Activated CD8-positive, alpha-beta memory T cell treated with anti-CD3 and anti-CD28 coated beads for 24 hours (primary cell): ENCODE measurements at places on chromosomes 1 and 21.

GRCh38 chr1:204416589-204417073, 5.0 kb upstream of the PPP1R15B start:
- no peak for DNase-seq

GRCh38 chr1:164363980-164364379, 195.0 kb upstream of the PBX1 start:
- DNase-seq, result no peak

DNA sequence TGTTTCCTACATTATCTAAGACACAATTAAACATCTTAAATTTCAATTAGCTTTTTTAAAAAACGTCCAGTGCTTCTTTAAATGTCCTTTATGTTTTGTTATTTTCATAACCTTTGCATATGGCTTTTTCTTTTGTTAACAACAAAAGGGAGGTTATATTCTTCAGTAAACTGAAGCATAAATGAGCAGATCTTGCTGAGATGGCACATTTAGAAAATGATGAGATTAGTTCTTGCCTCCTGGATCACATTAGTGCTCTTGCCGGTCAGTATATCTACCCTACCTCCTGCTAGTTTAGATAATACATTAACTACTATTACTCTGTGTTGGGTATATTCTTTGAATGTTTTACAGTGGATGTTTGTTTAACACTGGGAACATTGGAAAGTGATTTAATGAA, 126.1 kb downstream of the DISP1 start:
- no peak for DNase-seq

DNA sequence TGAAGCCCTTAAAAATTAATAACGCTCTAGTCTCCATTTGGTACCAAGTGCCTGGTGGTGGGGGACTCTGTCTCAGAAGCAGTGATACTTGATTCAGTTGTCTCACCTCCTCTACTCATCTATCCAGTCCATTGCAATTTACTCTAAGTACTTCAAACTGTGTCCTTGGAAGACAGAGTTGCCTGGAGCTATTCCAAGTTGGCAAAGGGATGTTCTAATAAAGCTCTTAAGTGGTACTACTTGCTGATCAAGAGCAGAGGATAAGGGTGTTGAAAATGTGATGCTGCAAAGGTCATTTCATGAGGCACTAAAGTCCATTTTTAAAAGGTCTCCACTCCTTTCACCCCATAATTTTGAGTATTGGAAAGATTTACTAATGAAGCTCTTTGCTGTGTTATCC, 142.2 kb downstream of the NFIA start:
- DNase-seq, result no peak

DNA sequence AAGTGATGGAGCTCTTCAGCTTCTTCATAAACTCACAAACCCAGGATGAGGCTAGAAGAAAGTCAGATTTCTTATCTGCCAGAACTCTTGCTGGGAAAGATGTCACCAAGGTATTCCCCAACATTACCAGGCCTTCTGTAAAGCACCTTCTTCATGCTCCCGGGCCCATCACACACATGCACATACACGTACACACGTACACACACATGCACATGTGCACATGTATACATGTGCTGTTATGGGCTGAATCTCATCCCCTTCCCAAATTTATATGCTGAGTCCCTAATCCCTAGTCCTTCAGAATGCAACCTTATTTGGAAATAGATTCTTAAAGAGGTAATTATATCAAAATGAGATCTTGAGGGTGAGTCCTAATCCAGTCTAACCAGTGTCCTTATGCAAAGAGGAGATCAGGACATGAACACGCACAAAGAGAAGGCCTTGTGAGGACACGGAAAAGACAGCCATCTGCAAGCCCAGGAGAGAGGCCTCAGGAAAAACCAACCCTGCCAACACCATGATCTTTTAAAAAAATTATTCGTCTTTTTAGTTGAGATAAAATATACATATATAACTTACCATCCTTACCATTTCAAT, 76.4 kb upstream of the LYST start:
- no peak for DNase-seq

DNA sequence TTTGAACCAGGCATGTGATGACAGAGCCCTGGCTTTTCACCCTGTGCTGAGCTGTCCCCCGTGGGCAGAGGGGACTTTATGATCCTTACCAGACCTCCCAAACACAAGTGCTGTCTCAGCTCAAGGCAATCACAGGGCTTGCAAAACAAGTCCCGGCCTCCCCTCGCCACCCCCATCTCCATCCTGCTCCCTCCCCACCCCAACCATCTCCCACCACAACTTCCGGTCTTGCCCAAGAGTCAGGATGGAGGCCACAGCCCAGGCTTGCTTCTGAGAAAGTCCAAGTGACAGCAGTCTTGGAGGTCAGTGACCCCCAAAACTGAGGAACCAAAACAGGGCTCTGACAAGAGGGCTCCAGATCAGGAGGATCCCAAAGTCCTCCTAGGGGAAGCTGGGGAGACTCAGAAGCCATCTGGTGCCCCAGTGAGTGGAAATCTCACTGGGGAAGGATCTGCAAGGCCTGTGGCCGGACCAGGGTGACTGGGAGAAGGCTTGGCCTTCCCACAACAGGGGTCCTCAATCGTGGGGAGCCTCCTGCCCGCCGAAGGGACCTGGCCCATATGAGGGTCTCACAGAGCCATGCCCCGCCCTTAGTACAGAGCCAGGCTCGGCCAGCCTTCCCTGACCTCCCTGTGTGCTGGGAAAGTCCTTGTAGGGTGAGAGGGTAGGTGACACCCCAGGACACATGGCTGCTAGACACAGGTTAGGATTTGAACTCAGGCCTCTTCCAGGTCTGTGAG, 4.5 kb upstream of the SDC3 start:
- DNase-seq, result no peak

GRCh38 chr1:205344066-205344928, 12.4 kb downstream of the KLHDC8A start:
- DNase-seq, result peak; percentile 72

DNA sequence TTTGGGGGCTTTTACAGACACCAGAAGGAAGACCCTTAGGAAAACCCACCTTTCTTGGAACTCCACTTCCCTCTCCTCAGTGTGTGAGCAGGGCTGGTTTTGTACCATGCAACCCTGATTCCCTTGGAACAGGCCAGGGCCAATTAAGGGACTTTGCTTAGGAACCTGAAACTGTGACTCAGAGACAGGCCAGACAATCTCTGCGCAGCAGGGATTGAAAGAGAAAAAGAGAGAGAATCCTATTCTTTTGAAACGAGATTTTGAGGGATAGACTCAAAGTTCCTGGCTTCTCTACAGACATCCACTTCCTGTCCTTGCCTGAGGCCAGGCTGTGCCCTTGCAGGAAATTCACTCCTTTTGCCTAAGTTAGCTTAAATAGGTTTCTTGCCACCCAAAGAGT, 23.1 kb upstream of the C1orf198 start:
- no peak for DNase-seq

DNA sequence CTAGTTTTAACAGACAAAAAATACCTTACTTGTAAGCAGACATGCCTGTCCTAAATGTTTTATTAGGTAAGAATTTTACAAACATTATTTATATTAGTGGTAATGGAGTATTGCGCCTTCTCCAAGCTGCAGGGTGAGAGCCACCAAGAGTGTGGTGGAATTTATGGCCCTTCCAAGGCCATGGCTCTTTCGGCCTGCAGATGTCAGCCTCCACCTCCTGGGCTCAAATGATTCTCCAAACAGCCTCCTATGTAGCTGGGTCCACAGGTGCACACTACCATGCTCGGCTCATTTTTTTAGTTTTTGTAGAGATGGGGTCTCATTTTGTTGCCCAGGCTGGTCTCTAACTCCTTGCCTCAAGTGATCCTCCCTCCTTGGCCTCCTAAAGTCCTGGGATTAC, 56.3 kb downstream of the ITGB3BP start:
- no peak for DNase-seq

DNA sequence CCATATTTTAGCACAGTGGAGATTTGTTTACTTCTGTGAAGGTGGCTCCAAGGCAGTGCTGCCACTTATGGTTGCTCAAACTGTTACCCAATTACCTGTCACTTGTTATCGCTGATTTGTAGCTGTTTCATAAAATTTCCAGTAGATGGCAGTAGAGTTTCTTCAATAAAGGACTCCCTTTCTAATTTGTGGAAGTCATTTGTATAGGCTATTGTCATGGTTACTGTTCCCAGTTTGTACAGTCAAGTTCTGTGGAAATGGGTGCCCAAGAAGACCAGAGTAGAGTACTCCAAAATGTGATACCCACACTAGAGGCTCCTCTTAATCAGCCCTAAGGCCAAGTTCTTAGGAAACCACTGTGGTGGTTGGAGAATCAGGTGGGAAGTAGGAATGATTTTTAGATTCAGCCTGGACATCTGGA, 186.1 kb downstream of the CLEC20A start:
- DNase-seq, result no peak

DNA sequence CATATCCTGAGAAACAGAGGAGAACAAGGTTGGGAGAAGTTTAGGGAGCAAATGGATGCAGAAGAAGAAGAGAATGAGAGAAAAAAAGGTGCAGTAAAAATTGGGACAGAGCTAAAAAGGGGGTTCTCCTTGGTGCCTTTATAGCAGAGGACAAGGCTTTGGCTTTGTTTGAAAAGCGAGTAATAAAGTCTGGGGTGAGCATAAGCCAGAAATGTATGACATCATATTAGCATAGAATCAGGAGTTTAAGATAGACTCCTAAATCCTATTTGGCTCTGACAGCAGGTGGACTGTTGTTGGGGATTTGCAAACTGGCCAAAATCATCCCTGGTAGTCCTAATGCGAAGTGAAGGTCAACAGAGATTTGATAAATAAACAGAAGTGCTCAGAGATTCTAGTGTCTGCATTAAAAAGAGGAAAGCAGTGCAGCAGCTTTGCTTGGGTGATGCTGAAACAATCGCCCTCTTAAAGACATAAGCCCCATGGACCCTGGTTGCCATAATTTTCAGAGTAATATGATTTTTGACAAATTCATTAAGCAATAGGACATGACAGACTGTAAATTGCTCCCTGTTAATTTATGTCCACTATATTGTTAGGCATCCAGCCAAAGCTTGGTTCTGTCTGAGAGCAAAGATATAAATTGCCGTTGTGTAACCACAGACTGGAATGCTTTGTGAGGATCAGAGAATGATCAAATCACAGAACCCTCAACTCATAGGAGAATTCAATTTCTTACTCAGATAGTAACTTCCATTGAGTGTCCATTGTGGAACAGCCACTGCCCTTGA, 385.0 kb upstream of the NFIA start:
- no peak for DNase-seq

- DNase-seq, result peak; percentile 74
Measured at GRCh38 chr1:89608319-89608983, 24.5 kb upstream of the LRRC8C start.

DNA sequence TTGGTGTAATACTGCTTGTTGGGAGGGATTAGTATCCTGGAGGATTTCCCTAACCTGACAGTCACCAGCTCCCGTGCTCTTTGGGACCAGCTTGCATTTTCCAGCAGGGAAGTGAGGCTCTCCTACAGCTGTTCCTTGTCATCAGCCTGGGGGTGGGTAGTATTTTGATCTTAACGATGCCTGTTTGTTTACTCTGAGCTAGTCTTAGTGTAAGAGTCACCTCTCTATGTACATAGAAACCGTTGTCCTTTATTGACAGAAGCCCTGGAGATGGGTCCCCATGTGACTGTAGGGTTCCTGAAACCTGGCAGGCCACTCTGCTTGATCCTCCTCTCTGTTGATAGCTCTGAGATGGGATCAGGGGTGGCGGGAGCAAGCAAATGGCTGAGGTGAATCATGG, 58.0 kb downstream of the ACP6 start:
- DNase-seq, result no peak

DNA sequence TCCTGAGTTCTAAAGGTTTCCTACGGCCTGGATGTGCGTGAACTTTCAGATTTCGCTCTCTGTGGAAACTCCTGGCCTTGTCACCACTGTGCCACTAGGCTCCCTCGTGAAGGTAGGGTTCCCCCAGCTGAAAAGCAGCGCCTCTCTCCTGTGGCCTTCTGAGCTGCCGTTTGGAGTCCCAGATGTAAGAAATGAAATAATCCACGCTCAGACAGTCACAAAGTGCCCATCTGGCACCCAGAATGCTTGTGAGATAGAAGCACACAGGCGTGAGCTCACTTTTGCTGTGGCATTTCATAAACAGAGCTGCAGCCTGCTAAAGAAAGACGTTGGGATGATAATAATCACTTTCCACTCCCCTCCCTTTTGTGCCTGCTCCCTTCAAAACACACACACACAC, 65.8 kb downstream of the LMO4 start:
- no peak for DNase-seq

- no peak for DNase-seq
Measured at GRCh38 chr1:6801966-6802365, 16.7 kb downstream of the CAMTA1 start.

GRCh38 chr21:36174780-36175179, 18.2 kb downstream of the DOP1B start:
- DNase-seq, result no peak

- no peak for DNase-seq
Measured at GRCh38 chr1:1920057-1920607, 1.1 kb upstream of the TMEM52 start.

DNA sequence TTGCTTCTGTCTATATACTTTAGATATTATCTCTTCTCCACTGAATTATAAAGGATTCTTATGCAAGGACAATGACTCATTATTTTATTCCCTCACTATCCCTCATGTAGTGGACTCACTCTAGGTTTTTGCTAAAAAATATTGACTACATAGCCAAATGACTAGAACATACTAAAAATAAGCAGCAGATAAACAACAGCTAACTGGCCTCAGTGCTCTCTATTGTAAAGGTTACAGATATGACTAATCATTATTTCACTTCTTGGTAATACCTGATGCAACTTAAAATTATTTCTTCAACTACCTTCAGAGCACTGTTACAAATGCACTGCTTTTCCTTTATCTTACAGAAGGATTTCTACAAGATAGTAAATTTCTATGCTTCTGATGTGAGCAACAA, 147.6 kb upstream of the DEPDC1 start:
- DNase-seq, result no peak

DNA sequence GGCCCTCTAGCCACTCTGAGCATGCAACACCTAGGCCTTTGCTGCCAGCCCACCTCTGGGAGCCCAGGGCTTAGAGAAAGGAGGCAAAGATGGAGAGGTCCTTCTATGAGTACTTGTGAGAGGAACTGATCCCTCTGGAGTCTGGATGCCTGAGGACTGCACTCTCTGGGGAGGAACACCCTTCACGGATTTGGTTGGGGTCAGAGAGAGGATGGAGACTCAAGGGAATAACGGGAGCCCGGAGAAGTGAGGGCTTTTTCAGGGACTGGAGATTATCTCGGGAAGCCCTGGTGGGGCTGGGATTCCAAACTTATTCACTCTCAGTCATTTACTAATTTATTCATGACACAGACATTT, 413 bp upstream of the C1orf232 start:
- no peak for DNase-seq

DNA sequence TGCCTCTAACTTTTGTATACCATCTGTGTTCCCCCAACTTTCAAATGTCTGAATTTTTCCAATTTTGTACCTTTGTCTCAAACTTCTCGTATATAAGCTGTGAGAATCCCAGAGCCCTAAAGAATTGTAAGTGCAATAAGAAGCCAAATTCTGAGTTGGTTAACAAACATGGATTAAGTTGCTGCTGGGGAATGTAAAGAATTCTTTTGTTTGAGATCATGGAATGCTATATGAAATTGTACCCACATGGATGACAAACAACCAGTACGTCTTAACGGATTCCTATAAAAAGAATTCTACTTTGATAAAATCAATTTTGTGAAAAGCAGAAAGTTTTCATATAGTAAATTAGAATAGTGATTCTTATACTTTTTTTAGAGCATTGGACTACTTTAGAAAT, 72.4 kb upstream of the CYP2J2 start:
- DNase-seq, result no peak

GRCh38 chr1:40848530-40849189, 13.5 kb downstream of the CITED4 start:
- no peak for DNase-seq

GRCh38 chr1:181251001-181251712, 162.7 kb downstream of the IER5 start:
- no peak for DNase-seq

GRCh38 chr1:24315391-24315790, 3.8 kb upstream of the GRHL3 start:
- DNase-seq, result no peak
